ENCODE measurements at places on chromosomes 7 and 10.

- no peak for DNase-seq
Measured at GRCh38 chr10:117257721-117258120, 16.8 kb downstream of the SLC18A2 start.

DNA sequence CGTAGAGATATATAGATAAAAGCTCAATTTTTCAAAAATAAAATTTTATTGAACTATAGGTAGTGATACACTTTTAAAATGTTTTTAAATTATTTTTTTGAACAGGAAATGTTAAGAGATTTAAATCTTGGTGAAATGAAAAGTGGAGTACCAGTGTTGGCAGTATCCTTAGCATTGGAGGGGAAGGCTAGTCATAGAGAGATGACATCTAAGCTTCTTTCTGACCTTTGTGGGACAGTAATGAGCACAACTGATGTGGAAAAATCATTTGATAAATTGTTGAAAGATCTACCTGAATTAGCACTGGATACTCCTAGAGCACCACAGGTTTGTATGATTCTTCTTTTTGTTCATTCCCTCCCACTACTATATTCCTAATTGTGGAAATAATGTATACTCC is 15.8 kb downstream of the PDCD4 start:
- DNase-seq: no peak

- DNase-seq: no peak
Measured at GRCh38 chr10:12262278-12262981, 66.4 kb downstream of the CDC123 start.

DNA sequence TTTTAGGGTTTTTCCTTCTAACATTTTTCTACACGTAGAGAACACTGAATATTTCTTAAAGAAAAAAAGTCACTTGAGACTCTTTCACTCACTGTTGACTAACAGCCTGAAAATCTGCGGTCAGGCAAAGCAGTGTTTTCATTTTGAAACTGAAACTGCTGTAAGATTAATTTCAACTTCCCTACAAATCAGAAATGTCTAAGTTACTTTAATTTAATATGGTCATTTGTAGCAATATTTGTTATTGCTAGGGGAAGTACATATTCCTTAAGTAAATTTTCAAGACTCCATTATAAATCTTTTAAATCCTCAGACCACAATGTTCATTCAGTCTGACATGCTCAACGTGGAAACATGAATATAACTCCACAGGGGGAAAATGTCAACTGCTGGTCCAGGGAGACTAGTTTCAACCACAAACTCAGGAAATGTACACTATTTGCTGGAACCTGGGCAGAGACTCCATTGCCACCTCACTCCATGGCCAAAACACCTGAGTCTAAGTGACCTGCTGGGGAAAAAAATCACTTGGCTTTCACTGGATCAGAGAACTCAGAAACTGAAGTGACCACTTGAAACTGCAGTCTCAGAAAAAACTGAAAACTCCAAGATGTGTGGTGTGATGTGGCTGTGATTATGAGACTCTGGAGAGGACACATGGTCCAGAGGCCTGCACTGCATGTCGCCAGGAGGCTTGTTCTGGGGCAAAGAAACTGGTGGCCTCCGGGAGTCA is 161.2 kb downstream of the TAX1BP1 start:
- no peak for DNase-seq

DNA sequence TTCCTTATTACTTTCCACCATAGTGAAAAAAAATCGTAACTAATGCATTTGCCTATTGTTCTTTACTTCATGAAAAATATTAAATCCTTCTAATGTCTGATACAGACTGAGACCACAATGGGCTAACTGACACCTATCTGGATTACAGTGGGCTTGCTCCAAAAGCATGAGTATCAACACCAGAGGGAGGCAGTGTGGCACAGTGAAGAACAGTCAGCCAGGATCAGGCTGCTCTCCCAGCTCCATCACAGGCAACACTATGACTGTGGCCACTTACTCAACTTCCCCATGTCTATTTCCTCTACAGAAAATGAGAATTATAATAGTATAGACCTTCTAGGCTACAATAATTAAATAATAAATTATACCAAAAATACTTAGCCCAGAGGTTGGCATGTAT is 97.2 kb downstream of the SLC25A13 start:
- no peak for DNase-seq

DNA sequence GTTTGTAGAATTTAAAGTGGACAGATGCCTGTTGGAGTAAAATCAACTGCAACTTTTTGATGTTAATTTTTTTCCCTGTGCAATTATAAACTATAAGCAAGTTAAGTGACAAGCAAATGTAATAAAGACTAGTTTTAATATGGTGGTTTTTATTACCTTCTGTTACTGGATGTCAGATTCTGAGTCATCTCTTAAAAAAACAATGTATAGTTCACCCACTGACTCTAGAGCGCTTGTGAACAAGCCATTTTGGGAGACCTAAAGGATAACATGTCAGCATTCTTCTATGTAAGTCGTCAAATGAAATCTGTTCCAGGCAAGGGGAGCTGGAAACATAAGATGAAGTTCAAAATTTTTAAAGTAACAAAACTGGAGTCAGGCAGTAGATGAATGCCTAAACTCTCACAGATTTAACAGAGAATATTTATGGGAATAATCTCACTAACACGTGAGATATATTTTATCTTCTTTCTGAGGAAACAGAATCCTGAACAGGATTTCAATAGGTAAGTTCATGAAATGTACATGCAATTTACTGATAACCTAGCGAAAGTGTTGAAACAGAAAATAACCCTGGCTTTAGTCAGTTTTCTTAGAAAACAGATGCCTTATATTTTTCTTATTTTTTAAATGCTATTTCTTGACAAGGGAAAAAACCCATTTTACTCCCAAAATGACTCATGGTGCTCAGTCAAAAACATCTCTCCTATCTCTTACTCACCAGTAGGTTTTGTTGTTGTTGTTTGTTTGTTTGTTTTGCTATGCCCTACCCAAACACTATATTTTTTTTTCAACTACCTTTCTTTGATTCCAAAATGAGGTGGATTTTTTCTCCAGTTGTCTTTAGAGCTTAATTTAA is 91.7 kb downstream of the SLC39A12 start:
- DNase-seq: no peak

GRCh38 chr7:28723336-28723735 is 234.8 kb downstream of the TRIL start:
- DNase-seq: no peak

- DNase-seq: no peak
Measured at GRCh38 chr7:118496138-118496644, 271.7 kb downstream of the ANKRD7 start.

DNA sequence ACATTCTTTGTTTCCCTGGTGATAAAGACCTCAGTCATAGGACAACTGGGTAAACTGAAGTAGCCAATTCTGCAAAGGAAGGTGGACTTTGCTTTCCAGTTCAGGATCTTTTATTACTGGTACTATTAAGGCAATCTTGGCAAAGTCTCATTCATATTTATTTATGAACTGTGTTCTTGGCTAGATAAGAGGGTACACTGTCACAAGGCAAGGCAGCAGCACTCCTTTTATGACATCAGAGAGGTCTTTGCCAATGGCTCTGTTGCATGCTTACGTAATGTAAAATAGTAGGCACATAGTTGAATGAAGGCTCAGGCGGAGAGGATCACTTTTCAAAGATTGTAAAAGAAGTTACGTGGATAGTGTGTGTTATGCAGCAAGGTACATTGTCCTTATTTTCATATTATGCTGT is 63.7 kb upstream of the PDK4 start:
- no peak for DNase-seq

DNA sequence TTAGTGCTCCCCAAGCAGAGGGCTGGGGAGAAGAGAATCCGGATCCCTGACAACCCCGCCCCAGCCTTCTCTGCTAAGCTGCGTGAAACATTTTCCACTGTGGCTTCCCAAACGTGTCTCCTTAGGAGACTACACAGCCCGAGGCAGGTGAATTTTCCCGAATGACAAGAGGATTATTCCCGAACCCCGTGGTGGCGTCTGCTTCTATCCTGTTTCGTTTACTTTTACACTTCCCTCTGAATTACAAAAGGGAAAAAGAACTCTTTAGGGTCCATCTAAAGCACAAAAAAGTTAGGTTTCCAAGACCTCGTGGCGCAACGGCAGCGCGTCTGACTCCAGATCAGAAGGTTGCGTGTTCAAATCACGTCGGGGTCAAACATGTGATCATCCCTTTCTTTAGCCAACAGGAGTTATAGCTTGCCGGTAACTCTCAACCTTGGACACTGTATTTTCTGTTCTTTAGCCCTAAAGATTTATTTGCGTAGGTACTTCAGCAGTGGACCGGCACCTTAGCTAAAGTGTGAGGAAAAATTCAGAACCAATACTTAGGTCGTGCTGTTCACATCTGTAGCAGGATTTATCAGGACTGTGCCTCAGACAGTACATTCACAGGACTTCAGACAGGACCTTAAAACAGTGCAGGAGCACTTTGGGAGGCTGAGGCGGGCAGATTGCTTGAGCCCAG is 3.2 kb upstream of the ZNF789 start:
- no peak for DNase-seq

DNA sequence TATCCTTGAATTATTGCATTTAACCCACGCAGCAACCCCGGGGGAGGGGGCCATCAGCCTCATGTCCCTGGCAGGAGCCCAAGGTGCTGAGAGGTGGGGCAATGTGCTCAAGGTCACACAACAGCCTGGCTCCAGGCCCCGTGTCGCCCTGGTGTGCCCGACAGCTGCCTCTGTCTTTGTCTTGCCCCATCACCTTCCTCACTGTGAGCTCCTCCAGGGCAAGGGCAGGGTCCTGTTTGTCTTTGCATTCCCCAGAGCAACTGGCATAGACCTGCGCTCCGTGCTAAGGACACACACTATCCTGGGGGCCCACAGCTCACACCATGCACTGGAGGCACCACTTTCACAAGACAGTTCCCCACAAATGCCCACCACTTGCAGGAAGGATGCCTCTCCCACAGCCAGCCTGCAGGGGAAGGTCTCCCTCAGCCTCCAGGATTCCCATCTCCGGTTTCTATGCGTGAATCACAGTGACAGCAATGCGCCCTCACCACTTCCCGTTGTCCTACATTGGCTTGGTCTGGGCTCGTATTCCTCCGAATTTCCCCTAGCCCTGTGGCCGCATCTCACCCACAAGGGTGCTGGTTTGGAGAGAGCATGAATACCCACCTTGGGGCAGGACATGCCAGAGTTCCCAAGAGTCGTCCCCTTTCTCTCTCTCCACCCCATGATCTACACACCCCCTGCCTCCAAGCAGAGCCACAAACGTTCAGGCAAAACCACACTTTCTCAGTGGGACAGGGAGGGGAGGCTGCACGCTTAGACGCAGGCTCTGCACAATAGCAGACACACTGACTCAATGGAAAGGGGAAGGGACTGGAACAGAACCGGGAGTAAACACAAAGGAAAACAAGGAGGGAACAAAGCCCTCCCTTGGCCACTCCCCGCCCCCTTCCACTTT is 10.3 kb downstream of the ITPRIP start:
- no peak for DNase-seq

DNA sequence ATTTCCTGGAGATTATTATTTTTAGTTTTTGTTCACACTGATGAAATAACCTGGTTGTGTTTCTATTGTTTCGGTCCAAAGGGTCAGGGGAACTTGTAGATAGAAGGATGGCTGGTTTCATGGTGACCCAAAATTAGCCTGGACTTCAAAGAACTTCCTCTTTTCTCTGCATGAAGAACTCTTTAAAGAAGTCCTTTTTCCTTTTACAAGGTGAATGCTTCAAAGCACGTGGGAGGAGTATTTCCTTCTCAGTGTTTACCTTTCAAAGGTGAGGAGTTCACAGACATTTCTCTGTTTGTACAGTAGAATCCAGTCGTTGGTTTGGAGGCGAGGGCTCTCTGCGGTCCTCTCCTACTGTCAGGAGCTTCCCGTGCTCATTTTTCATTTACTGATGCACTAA is 561.7 kb downstream of the GATA3 start:
- no peak for DNase-seq

DNA sequence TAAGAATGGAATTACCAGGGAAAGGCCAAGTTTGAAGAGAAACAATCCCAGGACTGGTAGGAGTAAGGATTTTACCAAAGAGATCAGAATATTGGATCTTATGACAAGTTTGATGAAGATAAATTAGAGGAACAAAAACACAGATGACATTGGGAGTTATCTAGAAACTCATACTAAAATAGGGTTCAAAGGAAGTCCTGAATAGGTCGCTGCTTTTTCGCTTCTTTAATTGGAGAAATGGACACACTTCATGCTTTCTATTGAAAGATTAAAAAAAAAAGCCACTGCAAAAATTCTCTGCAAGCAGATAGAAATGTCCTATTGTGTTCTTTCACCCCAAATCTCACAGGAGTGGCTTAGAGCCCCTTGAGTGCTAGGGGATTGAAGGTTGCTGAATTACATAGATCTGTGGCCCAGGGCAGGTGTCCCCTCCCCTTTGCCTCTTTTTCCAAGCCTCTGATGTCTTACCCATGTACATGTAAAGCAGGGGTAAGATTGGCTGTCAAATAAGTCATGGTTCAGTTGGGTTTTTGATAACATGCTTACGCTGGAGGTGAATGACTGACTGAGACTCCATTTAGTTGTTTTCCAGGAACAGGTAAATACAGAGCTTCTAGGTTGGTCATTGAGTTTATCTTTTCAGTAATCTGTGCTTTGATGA is 152.0 kb downstream of the OR13A1 start:
- DNase-seq: no peak

DNA sequence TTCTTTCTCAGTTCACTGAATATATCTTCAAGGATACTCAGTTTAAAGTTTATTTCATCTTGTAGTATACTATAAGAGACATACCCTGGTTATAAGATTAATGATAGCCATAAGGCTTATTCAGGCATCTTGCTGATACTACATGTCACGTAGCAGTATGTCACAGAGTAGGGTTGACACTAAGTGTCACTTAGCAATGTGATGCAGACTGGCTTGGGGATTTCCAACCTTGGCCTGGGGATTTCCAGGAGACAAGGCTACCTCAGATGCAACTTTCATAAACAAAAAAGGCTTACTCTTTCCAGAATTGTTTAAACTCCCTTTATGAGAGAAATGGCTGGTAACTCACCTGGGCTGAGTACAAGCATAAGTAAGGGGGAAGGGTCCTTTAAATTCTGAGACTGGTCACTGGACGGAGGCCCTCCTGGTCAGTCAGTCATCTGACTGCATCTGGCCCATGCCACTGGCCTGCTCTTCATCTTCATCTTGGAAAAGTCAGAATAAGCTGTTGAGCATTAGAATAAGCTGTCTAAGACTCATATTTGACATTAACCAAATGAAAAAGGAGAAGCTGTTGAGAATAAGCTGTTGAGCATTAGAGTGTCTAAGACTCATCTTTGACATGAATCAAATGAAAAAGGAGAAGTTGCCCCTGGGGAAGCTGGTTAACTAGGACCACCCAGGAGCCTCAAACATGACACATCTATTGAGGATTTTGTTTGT is 9.5 kb downstream of the SLC13A1 start:
- DNase-seq: no peak

- no peak for DNase-seq
Measured at GRCh38 chr7:20329389-20330238, 1.1 kb upstream of the ITGB8 start.

DNA sequence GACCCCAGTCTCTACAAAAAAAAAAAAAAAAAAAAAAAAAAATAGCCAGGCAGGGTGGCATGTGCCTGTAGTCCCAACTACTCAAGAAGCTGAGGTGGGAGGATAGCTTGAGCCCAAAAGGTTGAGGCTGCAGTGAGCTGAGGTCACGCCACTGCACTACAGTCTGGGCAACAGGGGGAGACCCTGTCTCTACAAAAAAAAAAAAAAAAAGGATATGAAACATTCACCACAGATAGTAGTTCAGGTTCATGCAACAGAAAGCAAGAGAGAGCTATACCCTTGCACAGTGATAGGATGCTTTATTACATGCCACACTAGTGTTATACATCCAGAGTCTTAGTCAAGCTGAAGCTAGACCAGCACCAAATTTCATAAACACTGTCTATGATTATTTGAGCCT is 148.4 kb upstream of the KAT6B start:
- DNase-seq: no peak
